ENCODE measurements at places on chromosomes 16 and 17.

DNA sequence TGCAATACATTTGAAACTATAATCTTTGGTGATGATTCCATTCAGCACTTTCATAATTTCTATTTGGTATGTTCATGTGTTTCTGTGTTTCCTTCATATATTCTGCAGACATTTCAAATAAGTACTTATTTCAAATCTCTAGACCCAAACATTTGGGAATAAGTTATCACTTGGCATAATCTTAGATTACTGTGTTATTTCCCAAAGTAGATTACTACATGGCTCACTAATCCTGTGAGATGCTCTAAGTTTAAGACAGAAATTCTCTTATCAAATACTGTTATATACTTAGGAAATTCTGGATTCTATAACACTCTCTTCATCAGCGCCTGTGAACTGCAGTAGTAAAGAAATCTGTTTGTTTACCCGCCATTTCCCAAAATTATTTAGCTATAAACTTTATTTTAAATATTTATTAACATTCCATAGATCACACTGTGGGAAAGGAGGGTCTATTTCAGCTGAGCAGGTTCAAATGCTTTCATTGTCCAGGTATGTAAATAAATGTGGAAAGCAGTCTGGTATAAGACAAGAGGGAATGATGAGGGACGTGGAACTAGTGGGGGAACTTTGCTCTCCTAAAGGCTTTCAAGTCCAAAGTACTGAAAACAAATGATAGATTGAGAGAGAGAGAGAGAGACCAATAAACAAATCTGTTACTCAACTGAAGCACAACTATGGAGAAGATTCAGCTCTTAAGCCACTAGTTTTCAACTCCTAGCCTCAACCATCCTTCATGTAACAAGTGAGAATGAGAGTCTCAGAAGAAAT lies 61.8 kb upstream of the TOM1L1 start:
- no peak for DNase-seq

DNA sequence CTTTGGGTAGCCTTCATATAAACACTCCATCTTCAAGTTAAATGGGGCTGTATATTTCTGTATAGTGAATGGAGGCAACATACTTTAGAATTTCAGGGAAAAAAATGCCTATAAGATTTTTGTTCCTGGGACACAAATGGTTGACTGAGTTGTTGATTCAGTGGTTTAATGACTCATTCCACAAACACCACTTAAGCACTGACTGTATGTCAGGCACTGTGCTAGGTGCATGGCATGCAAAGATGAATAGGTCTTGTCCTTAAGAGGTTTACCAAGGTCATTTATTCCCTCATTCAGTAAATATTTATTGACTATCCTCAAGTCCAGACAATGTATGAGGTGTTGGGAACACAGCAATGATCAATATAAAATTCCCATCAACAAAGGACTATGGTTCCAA lies 417.1 kb downstream of the CA10 start:
- DNase-seq, result no peak

DNA sequence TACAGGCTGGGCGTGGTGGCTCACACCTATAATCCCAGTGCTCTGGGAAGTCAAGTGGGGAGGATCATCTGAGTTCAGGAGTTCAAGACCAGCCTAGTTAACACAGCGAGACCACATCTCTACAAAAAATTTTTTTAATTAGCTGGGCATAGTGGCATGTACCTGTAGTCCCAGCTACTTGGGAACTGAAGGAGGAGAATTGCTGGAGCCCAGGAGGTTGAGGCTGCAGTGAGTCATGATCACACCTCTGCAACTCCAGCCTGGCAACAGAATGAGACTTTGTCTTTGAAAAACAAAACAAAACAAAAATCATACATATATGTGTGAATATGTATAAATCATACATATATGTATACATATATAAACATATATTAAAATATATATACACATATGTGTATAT lies 54.1 kb upstream of the MARCHF10 start:
- DNase-seq, result no peak

DNA sequence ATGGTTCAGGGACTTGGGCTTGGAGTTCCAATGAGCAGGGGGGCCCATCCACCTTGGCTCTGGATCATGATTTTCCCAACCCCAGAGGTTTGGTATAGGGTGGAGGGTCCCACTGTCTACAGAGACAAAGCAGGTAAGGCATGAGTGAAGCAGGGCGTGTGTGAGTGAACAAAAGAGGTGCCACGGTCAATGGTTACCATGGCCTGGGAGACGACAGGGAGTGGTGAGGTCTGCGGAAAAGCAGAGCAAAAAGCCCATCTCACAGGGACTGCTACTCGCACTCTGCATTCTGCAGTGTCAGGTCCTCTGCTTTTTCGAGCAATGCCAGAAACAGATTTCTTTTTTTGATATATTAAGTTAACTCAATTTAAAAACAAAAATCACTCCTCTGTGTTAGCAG lies 24.6 kb downstream of the MYH11 start:
- no peak for DNase-seq

DNA sequence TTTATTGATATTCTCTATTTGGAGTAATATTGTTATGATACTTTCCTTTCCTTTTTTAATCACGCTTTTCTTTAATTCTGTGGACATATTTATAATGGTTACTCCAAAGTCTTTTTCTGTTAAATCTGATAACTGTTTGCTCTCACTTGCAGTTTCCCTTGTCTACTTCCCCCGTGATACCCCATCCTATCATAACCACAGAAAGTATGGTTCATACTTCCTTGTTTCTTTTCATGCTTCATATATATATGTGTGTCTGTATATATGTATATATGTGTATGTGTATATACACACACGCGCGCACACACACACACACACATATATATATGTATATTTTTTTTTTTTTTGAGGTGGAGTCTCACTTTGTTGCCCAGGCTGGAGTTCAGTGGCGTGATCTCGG lies 23.5 kb downstream of the SPECC1 start:
- no peak for DNase-seq

DNA sequence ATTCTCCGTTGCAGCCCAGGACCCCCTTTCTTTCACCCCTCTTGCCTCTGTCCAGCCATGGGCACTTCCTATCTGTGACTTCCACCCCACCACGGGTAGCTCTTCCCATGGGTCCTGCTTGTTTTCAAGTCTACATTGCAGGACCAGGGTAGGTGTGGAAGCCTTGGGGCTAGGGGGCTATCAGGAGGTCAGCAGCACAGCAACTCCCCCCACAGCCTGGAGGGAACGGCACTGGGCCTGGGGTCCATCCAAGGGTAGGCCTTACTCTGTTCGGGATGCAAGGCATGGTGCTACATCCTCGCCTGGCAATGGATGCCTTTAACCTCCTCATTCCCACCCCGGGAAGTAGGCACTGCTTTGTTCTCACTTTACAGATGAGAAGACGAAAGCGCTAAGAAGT lies 109.3 kb downstream of the IRX5 start:
- DNase-seq, result no peak

GRCh38 chr17:78979780-78980623 lies at the start of gene LGALS3BP:
Gene LGALS3BP, minus strand, starts transcription at chr17:78979923. Its CDS starts 2,732 bp downstream, at chr17:78977191.
- no peak for DNase-seq

- DNase-seq, result no peak
Measured at GRCh38 chr17:77869665-77870132, 88.8 kb upstream of the TNRC6C start.

DNA sequence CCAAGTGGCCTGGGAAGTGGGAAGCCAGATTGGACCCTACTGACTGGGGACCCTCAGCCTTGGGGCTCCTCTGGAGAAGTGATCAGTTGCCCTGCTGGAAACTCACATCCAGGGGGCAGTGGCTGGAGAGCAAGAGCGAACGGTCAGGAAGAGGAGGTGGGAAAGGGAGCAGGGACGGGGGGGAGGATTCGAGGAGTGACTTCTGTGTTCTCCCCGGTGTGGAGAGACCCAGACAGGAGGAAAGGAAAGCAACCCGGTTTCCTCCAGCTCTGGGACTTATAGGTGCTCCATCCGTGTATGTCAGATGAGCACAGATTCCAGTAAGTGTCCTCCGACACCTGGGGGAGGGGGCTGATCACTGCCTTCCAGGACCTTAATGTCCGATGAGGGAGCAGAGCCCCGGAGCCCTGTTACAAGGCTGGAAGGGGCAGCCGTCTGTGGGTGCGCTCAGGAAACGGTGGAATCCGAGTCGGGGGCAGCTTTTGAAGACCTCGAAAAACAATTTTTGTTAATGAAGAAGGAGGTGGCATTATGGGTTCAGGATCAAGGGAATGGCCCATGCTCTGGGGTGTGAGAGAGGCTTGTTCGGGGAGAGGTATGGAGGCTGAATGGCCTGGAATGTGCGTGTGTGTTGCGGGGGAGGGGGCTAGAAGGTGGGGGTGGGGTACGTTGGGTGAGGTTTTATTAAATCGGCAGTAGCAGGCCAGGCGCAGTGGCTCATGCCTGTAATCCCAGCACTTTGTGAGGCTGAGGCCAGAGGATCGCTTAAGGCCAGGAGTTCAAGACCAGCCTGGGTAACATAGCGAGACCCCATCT lies 34.8 kb upstream of the NDRG4 start:
- no peak for DNase-seq

DNA sequence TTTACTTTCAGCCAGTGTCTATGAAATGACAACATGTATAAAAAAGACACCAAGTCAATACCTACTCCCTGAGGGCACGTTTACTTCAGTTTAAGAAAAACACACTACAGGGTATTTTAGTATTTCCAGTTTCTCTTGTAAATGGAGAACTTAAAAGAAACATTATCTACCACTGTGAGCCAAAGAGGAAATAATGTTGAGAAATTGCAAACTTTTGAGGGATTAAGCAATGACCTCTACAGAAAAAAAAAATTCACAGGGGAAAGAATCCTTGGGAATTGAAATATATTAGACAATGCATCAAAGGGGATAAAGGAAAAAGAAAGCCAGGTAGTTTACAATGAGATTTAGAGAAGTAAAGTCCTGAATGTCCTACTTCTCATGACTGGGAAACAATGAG lies 126.0 kb downstream of the KCNJ2 start:
- DNase-seq, result no peak

DNA sequence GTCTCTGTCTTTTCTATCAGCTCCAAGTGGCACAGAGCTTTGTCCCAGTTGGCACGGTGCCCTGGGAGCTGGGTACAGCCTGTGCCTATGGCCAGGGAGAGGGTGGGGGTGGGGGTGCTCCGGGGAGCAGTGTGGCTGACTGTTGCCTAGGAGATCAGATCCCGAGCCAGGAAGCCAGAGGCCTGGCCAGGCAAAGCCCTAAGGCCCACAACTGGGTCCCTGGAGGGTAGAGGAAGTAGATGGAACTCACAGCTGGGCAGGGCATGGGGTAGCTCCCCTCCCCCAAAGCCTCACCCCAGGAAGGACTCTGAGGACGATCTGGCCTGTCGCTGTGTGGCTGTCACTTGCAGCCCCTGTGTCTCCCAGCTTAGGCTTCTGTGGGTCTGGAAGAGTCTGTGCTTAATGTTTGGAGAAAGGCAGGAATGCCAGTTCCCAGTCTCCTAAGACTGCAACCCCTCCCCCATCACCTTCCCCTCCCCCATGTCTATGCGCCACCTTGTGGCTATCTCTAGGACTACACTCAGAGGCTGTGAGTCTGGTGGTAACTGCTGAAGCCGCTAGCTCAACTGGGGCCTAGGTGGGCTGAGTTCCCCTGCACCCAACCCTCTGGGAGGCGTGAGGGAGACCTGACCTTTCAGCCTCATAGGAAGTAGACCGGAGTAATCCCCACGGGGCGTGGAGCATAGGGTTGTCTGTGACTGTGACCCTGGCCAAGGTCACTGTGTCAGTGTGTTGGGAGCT lies 12.6 kb downstream of the THRA start:
- peak; percentile 49 for DNase-seq

DNA sequence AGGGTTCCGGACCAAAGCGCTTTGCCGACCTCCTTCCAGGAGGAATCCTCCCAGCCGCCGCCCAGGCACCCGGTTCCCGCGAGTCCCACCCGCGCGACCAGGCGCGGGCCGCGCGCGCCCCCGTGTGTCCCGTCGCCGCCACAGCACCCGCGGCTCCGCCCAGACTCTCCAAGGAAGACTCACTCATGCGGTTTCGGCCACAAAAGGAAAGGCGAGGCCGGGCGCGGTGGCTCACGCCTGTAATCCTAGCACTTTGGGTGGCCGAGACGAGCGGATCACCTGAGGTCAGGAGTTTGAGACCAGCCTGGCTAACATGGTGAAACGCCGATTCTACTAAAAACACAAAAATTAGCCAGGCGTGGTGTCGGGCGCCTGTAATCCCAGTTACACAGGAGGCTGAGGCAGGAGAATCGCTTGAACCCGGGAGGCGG lies 3.5 kb upstream of the PKMYT1 start:
- DNase-seq, result peak; percentile 60

- no peak for DNase-seq
Measured at GRCh38 chr16:69386596-69386995, 789 bp upstream of the TERF2 start.

GRCh38 chr17:12821376-12821940 lies 32.2 kb downstream of the ARHGAP44 start:
- no peak for DNase-seq

DNA sequence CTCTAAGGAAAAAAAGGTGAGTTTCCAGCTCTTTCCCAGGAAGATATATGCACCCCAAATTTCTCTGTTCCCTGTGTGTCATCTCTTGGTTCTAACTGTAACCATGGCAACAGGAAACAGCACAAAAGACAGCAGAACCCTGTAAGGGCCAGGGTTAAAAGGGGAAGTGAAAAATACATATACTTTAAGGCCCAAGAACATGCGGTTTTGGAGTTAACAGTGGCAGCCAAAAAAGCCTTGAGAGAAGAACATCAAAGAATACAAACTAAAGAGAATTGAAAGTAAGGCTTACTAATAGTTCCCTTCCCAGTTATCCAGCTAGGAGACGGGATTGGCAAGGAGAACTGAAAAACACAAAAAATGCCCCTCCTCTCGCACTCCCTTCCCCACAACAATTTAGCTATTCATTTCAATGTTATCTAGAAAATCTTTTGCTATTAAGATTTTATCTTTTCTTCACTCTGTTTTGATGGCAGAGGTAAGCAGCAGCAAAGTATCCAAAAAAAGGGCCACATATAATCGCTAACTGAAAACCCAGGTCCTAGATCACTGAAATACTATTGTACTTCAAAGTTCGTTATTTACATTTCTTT lies 1.5 kb downstream of the SPOP start:
- DNase-seq, result no peak

- DNase-seq, result no peak
Measured at GRCh38 chr17:614653-615546, 99.7 kb downstream of the VPS53 start.

- DNase-seq, result no peak
Measured at GRCh38 chr16:1265826-1266225, 10.0 kb downstream of the TPSD1 start.

Measured in stimulated activated CD4-positive, alpha-beta T cell treated with anti-CD3 and anti-CD28 coated beads, Interleukin-15, amount 100 ng/mL, for 1 hour (primary cell).